ENCODE measurements at places on chromosomes 7 and 10.

- DNase-seq = peak; percentile 78
Measured at GRCh38 chr7:50362712-50363282, 58.3 kb downstream of the IKZF1 start.

DNA sequence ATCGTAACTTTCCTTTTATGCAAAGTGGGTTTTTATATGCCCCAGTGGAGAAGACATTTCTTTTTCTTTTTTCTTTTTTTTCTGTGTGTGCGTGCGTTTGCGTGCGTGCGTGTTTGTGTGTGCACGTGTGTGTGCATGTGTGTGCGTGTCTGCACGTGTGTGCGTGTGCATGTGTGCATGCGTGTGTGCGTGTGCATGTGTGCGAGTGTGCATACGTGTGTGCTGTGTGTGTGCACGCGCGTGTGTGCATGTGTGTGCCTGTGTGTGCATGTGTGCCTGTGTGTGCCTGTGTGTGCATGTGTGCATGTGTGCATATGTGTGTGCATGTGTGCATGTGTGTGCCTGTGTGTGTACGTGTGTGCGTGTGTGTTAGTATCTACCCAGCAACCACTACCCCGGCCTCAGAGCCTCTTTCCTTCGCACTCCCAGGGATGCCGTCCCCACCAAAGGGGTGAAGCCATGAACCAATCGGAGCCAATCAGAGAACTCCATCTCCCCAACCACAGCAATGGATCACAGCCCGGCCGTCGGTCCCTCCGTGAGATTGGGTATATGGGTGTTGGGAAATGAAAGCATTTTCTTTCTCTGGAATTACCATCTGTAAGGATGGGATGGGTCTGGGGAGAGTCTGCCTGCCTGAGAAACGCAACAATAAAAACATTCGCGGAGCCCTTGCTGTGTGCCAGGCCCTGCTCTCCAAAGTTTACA is 92.3 kb downstream of the ELFN1 start:
- no peak for DNase-seq

DNA sequence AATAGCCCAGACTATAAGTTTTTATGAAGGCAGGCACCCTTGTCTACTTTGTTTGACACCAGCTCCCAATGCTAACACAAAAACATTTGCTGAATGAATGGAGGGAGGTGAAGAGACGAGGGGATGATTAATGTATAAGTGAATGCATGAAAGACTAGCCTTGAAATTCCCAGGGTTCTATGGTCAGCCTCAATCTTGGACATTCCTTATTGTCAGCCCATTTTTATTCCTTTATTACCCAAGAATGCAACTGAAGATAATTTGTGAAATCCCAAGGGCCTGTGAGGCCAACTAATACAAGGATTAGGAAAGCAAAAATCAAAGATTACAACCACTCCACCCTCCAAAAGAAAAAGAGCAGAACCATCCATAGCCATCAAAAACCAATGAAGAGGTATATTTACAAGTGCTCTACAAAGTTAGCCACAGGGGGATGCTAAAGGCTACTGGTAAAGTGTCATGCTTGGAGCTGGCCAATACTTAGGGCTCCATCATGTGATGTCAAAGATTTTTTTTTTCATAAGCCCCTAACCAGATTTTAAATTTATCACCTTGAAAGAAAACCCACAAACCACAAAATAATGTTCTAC is 40.0 kb upstream of the ASAH2 start:
- no peak for DNase-seq

- no peak for DNase-seq
Measured at GRCh38 chr7:87933605-87933952, 472 bp upstream of the ADAM22 start.

- peak; percentile 21 for DNase-seq
Measured at GRCh38 chr7:16647435-16647960, 1.5 kb downstream of the BZW2 start.

- peak; percentile 69 for DNase-seq
Measured at GRCh38 chr10:5971315-5971832, 6.0 kb downstream of the IL15RA start.

- DNase-seq = peak; percentile 81
Measured at GRCh38 chr7:129122751-129123509, 21.6 kb upstream of the TSPAN33 start.

- no peak for DNase-seq
Measured at GRCh38 chr7:5238500-5238899, 44.2 kb upstream of the SLC29A4 start.

DNA sequence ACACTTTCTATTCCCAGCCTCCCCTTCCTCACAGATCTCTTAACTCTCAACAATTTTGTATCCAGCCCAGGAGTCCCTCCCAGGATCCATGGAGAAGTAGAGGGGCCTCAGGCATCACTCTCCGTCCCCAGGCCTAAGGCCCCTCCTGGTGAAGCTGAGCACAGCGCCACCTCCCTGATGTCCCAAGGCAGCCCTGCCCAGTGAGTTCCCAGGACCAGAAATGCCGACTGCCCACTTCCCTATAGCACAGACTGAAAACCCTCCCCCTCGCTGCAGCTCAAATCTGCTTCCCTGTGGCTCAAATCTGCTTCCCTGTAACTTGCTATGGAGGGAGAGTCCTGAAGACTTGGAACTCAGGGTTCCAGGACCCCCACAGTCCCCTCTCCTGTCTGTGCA is 35.6 kb downstream of the YKT6 start:
- no peak for DNase-seq

DNA sequence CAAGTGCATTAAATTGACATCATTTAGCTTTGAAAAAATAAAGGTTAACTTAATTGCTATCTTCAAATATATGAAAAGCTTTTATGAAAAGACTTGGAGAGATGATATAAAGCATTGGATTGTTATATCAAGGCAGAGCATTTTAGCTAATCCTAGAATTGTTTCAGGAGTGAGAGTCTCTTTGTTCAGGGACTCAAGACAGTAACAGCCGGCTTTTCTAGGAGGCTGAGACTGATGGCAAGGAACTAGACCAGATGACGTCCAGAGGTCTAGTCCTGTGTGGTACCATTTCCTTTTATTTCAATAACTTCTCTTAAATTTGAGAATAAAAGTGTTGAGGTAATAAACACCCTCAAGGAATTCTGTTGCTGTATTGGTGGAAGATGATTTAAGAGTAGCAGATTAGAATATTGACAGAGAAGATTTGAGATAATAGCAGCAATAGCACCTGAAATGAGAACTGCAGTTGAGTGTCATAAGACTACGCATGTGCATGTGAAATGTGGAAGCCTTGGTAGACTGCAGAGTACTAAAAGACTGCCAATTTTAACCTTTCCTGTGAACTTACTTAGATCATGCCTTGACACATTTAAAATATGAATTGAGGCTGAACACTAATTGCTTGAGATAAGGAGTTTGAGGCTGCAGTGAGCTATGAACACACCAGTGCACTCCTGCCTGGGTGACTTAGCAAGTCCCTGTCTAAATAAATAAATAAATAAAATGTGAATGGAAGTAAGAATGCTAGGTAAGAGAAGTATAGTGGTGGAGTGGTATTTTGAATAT is 79.6 kb downstream of the ZNRF2 start:
- DNase-seq = no peak

DNA sequence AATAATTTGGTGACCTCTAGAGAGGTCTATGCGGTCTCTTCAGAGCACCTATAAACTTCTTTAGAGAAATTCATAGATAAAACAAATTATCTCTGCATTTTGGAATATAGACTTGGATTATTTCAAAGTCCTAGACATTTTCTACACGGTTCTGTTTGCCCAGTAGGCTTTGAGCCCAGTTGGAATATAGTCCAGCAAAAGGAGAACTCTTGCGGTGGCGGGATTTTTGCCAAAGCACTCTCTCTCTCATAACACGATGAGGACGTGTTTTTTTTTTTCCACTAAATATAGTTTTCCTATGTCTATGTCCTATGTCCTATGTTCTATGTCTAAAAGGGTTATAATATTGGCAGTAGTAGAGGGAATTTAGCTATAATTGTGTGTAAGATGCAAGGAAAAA is 164.9 kb upstream of the AGR3 start:
- DNase-seq = no peak

DNA sequence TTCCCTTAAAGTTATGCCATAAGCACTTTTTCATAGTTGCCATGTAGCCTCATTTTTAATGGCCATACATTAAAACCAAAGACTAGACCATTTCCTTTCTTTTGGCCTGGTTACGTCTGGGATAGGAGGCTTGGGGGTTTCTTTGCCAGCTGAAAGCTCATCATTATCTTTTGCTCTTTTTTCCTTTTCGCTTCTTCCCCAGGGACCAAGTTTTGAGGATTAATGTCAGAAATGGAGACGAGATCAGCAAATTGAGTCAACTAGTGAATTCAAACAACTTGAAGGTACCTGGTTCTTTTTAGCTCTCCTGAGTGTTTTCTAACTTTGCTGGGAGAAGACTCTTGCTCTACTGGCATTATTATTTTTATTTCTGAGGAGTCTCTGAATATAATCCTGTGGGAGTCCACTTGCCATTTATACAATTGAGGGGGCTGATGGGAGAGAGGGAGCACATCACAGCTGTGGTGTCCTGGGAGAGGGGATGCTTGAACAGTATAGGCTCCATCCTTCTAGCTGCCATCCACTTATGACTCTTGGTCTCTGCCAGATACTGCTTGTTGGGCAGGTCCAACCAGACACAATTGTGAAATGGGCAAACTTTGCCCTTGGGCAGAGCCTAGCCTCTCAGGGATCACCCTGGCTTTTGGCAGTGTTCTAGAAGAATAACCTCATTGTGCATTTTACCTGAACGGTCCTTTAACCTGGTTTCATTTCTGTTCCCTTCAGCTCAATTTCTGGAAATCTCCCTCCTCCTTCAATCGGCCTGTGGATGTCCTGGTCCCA is 5.8 kb downstream of the CPA4 start:
- DNase-seq = no peak

DNA sequence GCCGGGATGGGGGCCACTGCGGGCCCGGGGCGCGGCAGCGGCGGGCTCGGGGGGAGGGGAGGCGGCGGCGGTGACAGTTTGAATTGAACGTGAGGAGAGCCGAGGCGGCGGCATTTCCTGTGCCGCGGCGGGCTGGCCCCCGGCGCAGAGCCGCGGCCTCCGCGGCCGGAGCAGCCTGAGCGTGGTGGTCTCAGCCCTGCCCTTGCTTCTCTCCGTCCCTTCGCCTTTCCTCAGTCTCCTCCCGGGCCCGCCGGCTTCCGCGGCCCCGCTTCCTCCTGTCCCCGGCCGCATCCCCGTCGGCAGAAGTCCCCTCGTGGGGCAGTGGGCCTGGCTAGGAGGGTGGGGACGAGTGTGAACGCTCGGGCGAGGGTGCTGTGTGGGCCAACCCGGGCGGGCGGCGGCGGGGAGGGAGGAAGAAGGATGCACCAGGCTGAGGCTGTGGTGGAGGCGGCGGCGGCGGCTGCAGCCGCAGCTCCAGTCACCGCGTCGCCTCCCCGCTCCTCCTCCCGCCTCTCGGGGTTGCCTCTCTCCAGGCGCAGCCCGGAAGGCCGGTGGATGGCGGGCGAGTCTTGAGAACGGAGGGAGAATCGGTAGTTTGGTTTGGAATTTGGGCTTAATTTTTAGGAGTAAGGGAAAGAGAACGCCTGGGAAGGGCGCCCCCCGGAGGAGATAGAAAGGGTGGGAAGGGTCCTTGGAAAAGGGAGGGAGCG is 690 bp downstream of the SEPTIN7 start:
- peak; percentile 78 for DNase-seq

- DNase-seq = peak; percentile 49
Measured at GRCh38 chr7:44196450-44196872, 4.3 kb upstream of the YKT6 start.

- no peak for DNase-seq
Measured at GRCh38 chr7:73448609-73449008, 15.0 kb downstream of the FZD9 start.

DNA sequence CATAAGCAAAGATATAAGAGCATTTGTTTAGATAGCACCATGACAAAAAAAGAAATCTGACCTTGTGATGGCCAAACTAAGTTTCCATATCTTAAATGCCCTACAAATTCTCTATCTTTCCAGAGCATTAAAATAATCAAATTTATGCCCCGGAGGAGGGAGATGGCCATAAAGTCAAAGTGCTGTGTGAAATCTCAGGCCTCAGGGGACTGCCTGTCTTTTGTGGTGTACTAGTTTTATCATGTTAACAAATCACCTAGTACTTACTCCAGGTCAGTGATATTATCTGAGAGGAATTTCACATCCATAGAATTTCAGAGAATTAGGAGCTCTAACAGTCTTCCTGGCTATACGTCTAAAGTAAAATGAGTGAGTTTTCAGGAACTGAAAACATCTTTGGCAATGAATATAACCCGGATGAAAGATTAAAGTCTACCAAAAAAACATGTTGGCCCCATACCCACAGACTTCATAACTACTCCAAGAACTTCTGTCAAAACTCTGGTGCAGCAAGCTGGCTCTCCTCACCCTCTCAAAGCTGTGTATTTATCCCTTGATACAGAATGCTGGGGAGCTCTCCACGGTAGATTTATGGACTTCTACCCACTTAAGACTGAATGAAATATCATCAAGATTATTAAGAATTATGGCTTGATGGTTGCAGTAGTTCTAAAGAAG is 682.8 kb downstream of the SORCS1 start:
- no peak for DNase-seq

GRCh38 chr7:127667017-127667670 is 15.2 kb downstream of the SND1 start:
- peak; percentile 54 for DNase-seq

DNA sequence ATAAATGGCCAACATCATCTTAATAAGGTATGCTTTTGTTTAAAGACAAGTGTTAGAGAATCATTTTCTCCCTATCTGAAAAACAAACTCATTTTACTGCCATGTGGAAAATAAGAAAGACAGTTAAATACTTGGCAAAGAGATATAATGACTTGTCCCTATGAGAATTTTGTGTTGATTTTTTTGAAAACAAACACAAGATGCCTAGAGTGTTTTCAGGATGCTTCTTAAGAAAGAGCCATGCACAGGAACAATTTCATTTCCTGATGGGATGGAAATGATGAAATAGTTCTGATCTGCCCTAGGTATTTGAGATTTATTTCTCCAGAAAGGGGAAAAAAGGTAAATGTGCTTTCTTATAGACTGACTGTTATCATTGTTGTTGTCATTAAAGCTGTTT is 237.5 kb upstream of the GNAI1 start:
- no peak for DNase-seq

DNA sequence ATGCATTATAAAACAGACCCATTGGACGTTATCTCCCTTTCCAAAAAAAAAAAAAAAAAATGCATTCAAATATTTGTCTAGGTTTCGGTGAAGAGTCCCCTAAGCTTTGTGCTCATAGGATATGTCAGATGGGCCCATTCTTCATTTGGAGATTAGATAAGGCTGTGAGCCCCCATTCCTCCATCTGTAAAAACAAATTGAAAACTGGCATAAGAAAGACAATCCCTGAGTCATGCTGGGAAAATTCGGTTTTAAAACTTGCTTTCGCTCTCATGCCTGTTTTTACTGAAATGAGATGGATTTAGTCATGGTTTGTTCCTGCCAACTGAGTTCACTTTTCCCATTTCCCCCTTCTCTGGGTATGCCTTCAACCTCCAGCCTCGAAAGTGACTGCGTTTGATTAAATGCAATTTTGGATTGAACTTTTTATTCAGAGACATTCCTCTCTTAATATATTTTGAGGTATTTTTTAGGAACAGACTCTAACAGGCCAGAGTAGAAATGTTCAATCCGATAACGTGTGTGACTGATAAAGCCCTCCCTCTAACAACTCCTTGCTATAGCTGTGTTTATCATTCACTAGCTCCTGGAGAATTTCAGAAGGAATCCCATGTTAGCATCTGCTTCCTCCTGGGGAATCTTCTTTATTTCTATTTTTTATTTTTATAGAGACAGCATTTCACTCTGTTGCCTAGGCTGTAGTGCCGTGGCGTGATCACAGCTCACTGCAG is 190.9 kb upstream of the LYZL2 start:
- no peak for DNase-seq

All from activated CD4-positive, alpha-beta T cell treated with anti-CD3 and anti-CD28 coated beads, Interleukin-10, Interleukin-2, amounts not matched to agents 100 ng/mL and 50 ng/mL, durations not matched to agents 16 hours and 8 hours (primary cell).